ENCODE measurements at places on chromosomes 6 and 20. TPM values are rescaled to one million over a fixed set of nuclear protein-coding genes. Genes with fewer than 3 reads are reported as not detected.

GPR6 gene
- total RNA-seq = not detected

GSTA2 gene
- total RNA-seq = not detected

WFDC10B gene
- not detected for total RNA-seq

DNA sequence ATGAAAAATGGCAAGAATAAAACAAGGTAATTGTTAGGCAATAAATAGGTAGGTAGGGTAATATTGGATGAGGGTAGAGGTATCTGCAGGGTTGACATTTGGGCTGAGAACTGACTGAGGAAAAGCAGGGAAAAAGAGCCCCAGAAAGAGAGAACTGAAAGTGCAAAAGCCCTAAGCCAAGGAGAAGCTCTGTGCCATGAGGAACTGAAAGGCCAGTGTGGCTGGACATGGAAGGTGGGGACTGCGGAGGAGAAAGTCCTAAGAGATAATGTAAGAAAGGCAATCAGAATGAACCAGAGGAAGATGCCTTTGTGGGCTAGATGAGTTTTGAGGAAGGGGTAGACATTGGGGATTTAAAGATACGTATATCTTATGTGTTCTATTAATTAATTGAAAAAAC lies 9.9 kb upstream of the HIVEP2 start:
- no peak for DNase-seq

GRCh38 chr6:111602481-111603011 lies 3.1 kb downstream of the TRAF3IP2 start:
- no peak for DNase-seq

RRAGD gene
- total RNA-seq = 33.5 TPM

DNA sequence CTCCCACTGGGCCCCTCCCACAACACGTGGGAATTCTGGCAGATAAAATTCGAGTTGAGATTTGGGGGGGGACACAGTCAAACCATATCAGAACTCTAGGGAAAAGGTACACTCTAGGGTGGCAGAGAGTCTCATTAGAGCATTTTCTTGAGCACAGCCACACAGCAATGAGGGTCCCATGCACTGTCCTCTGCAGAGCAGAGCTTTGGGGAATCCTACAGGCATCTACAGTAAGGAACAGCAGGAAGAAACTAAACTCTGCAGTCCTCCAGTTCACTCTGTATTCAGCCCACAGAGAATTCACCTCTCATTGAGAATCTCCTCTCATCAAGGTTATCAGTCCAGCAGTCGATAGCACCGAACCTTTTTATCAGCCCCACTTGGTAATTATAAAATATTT lies 438.6 kb upstream of the NOX3 start:
- DNase-seq = no peak

GRCh38 chr20:50876063-50876685 lies 55.1 kb downstream of the ADNP start:
- DNase-seq = no peak

FAM50B gene
- total RNA-seq = 5.8 TPM

GRCh38 chr20:23745247-23745646 lies 5.5 kb downstream of the CST1 start:
- DNase-seq = no peak

GPSM3 gene
- total RNA-seq = 3.1 TPM

DNA sequence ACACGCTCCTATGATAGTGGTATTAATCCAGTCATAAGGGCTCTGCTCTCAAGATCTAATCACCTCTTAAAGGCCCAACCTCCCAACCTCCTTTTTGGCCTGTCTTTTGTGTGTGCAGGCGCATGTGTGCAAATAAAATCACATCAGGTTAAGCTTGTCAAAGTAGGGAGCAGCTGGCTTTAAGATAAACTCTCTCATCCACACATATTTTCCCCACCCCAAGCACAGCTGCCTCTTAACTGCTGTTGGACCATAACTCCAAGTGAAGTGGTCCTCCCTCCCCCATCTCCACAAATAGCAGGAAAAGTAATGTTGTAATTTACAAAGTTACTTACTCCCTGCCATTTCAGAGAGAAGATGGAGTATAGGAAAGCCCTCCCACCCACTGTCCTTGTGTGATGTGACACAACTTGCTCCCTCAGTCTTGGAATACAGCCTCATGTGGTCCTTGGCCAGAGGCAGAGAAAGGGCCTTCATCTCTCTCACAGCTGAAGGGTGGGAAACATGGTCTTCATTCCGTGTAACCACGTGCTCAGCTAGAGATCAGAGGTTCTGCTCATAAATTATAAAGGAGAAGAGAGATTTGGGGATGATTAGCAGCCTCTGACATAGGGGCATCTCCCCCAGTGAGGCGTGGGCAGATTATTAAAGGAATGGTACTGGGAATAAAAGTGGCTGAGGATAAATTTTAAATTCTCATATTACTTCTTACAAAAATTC lies 74.8 kb upstream of the TPD52L1 start:
- no peak for DNase-seq

DNA sequence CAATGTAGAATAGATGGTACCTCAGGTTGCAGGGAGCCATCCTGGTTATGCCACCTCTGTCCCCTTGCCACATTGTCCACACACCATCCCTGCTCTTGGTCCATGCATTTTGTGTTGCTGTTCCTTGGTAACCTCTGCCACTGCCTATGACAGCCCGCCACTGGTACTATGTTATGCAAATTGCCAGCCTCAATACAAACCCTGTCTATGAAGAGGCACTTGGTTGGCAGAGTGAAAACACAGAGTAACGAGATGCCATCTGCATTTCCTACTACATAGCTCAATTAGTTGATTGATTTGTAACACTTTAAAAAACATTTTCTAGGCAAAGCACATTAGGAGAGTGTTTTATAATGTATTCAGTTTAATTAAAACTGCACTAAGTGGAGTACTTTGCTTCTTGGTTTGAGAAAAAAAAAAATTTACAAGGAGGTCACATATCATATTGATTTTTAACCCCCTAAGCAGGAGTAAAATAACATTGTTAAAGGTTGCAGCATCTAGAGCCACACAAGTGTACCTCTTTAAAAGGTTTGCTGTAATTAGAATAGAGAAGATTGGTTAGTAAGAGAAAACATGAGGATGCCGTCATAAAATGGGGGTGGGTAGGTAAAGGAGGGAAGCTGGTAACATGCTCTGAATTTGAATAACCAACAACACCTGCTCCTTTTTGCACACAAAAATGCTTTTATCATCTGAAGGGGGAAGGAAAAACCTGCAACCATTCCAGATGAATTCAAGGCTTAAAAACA lies 817.1 kb downstream of the KIF16B start:
- no peak for DNase-seq

DNA sequence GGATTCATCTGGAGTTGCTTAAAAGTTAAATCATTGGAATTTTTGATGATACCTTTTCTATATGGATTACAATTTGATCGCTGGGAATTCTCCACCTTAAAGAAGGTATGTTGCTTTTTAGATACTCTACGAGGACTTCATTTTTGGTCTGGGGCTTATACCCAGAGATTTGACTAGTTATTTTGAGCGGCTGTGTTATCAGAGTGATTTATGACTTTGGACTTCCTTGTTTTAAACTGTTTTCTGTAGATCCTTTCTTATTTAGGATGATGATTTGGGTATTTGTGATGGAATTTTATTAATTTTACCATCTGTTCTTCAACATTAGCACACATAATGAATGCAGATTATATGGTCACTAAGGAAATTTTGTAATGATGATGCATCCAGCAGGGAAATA lies 75.2 kb downstream of the SOX4 start:
- DNase-seq = no peak

- no peak for DNase-seq
Observed at GRCh38 chr6:131654326-131654725, 17.2 kb downstream of the ENPP3 start.

DNA sequence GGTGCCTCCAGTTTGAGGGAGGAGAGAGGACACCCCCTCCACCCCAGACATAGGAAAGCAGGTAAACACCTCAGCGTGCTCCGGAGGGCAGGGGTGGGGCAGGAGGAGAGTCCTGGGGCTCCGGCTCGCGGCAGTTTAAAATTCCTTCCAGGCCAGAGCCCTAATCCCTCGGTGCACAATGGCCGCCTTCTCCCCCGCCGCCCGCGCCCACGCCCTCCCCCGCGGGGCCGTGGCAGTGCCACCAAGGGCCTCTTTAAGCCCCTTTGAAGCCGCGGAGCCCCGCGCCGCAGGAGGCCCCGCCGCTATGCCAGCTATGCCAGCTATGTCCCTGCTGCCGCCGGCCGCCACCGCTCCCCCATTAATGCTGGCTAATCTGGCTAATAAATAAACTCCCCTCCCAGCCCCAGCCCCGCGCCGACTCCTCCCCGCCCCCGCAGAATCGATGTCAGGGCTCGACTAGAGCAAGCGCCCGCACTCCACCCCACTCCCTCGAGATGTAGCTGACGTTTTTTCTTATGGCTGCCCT lies 125.1 kb downstream of the MRPL14 start:
- no peak for DNase-seq

DNA sequence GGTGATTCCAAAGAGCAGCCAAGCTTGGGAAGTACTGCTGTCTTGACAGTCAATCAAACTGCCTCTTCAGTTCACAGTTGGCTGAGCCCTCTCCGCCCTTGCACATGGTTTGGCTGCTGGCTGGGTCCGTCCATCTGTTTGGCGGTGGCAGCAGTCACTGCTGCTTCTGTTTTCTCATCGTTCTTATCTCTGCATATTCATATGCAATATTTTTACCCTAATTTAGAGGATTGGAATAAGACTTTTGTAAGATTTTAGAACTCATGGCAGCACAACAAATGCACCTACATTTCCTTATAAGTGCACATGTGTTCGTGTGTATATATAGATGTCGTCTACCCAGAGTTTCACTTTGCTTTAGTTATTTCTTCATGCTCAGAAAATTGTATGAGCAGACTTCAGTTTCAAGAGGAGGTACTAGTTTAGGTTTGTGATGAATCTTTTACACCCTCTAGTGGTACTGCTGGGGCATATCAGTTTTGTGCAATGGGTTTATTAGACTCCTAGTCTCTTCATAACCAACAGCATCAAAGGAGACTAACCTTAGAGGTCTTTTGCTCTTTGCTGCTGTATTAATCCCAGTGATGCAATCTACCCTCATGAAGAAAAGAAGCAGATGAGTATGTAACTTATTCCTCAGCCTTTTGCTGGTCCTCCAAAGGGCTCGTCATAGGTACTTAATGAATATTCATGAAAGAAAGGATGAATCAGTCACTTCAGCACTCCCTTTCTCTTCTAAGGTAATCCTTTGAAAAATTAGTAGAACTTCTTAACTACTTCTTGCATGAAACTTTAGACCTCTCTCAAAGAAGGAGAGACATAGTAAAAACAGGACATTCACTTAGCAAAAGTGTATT lies 44.3 kb downstream of the KHDC1L start:
- DNase-seq = peak; percentile 75

DNA sequence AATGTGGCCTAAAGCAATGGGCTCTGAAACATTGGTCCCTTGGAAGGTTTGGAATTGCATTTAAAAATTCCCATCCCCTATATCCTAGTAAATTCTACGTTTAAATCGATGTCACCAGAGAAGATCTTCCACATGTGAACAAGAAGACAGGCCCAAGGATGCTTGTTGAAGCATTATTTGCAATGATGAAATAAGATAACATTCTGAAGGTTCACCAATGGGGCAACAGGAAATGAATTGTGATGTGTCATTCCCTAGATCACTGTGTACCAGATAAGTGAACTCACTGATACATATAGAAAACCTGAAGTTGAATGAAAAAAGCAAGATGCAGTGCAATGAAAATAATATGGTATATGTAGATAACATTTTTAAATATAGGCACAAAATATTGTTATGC lies 464.3 kb upstream of the BTBD3 start:
- peak; percentile 75 for DNase-seq

DNA sequence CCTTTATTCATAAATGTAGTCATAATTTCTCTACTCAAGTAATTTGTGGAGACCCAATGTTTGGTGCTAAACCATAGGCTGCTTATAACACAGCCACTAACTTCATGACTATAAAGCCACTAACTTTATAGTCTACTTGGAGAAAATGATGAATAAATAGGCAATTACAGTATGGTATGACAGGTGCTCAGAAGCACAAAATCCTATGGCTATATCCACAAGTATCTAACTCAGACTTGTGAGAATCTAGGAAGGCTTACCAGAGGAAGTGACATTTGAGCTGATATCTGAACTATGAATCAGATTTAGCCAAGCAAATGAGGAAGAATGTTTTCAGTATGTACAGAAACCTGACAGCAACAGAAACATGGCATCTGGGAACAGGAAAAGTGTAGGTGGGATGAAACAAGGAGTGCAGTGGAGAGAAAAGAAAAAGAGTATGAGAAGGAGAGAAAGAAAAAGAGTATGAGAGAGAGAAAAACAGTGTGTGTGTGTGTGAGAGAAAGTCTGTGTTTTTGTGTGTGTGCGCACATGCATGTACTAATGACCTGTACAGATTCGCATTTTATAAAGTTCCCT lies 59.9 kb downstream of the REV3L start:
- DNase-seq = no peak

GRCh38 chr20:60001108-60001507 lies 42.9 kb downstream of the CDH26 start:
- no peak for DNase-seq

DNA sequence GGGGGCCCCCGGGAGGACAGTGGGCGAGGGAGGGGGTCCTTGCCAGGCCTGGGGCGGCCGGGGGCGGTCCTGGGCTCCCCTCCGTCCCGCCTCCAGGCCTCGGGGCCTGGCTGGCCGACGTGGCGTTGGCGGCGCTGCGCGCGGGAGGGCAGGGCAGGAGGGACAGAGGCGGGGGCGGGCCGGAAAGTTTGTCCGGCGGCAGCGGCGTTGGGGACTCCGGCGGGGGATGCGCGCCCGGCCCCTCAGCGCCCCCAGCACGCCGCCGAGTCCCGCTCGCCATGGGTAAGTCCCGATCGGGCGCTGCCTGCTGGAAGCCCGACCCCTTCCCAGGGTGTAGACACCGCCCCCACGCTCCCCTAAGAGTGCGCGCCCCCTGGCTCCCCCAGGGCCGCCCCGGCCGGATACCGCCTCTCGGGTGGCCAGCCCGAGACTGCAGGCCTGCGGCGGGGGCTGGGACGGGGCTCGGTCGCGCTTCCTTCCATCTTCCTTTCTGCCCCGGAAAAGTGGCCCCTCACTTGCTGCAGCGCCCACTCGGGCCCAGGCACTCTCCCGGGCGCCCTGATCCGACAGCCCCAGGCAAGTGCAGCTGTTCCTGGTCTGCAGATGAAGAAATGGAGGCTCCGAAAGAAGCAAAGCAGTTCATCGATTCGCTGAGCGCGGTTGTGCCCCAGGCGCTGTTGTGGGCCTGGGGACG lies at the start of gene SLC2A10:
Gene SLC2A10, plus strand, starts transcription at position 191 of the 694 bp plus-strand sequence. Its CDS starts 88 bp downstream, at position 279.
- no peak for DNase-seq

GRCh38 chr6:170026751-170027646 lies 263.9 kb downstream of the DLL1 start:
- DNase-seq = no peak

HLA-DRB5 gene
- total RNA-seq = not detected

- DNase-seq = no peak
Observed at GRCh38 chr6:114534813-114535212, 192.0 kb upstream of the HS3ST5 start.

FAM184A gene
- 4.6 TPM for total RNA-seq

AGPAT4 gene
- total RNA-seq = 4.4 TPM
